ENCODE measurements at places on chromosomes 5 and 9. TPM values are rescaled to one million over a fixed set of nuclear protein-coding genes. Genes with fewer than 3 reads are reported as not detected.

GRCh38 chr9:37007295-37007694, 26.8 kb downstream of the PAX5 start:
- H3K4me3 ChIP-seq = no peak overlapping the region
- no peak overlapping the region for H3K27ac ChIP-seq

GRCh38 chr9:5767968-5768932, 64.7 kb downstream of the ERMP1 start:
- H3K4me1 ChIP-seq = peaks cover 32% of the 10 kb centered on the region
- H3K27ac ChIP-seq = peak overlapping the region; percentile 63
- no peaks in the 10 kb centered on the region for H3K27me3 ChIP-seq
- peak overlapping the region; percentile 25 for H3K4me3 ChIP-seq
- no peak for DNase-seq

- H3K4me3 ChIP-seq = no peak overlapping the region
- DNase-seq = no peak
- peaks cover 3% of the 10 kb centered on the region for H3K27me3 ChIP-seq
- peaks cover 11% of the 10 kb centered on the region for H3K36me3 ChIP-seq
- no peak overlapping the region for H3K27ac ChIP-seq
Observed at GRCh38 chr5:14405706-14406553, 175.7 kb upstream of the OTULINL start.

DNA sequence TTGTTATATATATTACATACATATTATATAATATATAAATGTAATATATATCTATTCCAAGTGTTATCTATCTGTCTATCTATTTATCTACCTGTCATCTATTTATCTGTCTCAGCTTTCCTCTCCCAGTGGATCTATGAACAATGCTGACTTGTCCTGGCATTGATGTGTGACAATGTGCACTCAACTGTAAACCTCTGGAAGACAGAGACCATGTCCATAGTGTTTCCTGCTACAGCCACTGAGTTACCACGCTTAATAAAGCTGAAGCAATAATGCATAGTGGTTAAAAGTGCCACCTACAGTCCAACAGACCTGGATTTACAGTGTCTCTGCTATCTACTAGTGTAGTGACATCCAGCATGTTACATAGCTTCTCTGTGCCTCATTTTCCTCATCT, 57.2 kb upstream of the TMED7 start:
- no peak overlapping the region for H3K27ac ChIP-seq
- no peaks in the 10 kb centered on the region for H3K4me1 ChIP-seq
- DNase-seq = no peak
- peaks cover 29% of the 10 kb centered on the region for H3K27me3 ChIP-seq

DNA sequence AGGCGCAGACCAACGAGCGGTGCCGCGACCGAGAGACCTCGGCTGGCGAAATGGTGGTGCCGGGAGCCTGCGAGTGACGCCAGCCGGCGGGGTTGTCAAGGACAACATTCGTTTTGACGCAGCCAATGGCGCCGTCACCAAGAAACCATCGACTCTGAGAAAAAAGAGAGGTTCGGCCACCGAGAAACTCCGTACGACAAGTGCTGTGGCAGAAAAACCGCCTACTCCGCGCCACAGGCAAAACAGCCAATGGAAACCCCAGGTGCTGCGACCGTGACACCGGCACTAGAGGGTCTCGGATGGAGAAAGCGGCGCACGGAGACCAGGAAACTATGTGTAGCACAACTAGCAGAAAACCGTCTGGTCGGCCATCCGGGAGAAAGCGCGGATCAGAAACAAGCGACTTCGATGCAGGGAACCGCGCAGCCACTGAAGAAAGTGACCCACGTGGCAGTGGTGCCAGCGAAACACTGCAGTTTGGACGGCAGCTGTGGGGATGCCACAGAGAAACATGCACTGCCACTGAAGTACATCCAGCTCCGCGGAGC, 88.8 kb downstream of the ANXA2R start:
- peaks cover 37% of the 10 kb centered on the region for H3K4me1 ChIP-seq
- peak overlapping the region; percentile 100 for H3K27ac ChIP-seq
- DNase-seq = peak; percentile 80
- no peaks in the 10 kb centered on the region for H3K27me3 ChIP-seq
- H3K36me3 ChIP-seq = peaks cover 26% of the 10 kb centered on the region
- H3K4me3 ChIP-seq = peak overlapping the region; percentile 85

DNA sequence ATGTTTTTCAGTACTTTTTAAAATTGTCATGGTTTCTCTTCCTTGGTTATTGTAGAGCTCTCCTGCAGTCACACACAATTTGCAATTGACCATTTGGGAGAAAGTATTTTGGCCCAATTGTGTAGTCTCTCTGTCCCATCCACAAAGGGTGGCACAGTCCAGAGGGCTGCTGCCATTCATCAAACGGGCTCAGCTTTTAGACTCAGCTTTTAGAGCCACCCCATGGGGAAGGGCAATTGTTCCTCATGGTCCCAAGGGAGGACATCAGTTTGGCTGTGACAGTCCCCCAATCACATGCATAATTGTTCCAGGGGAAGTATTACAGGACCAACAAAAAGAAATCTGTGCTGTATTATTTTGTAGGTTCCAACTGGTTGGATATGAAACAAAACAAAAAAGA, 207.6 kb downstream of the ZNF462 start:
- no peak overlapping the region for H3K4me3 ChIP-seq
- no peaks in the 10 kb centered on the region for H3K4me1 ChIP-seq
- no peak for DNase-seq
- no peaks in the 10 kb centered on the region for H3K36me3 ChIP-seq

DNA sequence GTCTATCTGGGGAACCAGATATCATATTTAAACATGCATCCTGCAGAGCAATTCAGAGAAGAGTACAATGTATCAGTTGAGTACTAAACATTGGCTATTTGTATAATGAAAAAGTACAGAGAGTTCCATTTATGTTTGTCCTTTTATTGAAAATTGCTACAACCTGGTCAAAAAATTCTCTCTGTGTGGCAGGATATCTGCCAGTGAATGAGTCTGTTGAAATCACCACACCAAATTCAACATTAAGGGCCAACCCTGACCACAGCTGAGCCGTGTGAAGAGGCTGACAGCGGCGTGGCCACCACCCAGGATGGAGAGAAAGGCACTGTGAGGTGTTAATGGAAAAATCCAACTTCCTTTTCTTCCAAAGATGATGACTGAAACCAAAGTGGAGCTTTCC, 422.7 kb upstream of the PIK3R1 start:
- no peak for DNase-seq
- H3K4me1 ChIP-seq = no peaks in the 10 kb centered on the region
- H3K36me3 ChIP-seq = no peaks in the 10 kb centered on the region
- H3K4me3 ChIP-seq = no peak overlapping the region
- peaks cover 4% of the 10 kb centered on the region for H3K27me3 ChIP-seq

DNA sequence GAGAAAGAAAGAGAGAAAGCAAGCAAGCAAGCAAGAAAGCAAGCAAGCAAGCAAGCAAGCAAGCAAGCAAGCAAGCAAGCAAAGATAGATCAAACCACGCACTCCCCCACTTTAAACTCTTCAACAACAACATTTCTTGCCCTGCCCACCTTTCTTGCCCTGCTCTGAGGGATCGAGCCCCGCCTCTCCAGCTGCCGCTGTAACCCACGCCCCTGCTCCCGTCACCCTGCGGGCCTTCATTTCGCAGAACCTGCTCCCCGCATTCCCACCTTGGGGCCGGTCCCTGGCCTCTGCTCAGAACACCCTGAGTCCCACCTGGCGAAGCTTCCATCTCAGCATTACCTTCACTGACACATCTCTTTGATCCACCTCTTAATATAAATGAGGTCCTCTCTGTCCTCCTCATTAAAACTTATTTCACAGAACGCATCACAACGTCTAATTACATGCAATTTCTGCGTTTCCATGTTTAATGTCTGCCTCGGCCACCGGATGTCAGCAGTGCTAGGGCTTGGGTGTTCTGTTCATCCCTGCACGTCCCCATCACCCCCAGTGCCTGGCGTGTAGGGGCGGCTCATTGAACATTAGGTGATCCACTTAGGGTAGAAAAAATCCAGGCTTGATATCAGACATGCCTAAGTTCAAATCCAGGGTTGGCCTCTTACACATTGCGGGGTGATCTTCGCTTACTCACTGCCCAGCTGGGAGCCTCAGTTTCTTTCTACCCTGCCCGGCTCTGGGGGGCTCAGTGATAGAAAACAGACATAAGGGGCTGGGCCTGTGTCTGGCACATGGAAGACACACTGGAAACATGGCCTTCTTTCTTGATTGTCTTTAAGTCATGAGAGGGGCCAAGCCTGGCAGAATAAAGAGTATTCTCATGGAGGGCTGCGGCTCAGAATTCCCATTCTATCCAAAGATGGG, 187.6 kb downstream of the DAB2IP start:
- no peaks in the 10 kb centered on the region for H3K4me1 ChIP-seq
- no peak overlapping the region for H3K4me3 ChIP-seq
- no peak overlapping the region for H3K27ac ChIP-seq
- peaks cover 2% of the 10 kb centered on the region for H3K27me3 ChIP-seq

ASB6 gene
- 22.5 TPM for total RNA-seq

HARS2 gene
- 34.7 TPM for total RNA-seq

CCL28 gene
- total RNA-seq = 12.2 TPM
